Stimulated activated CD4-positive, alpha-beta T cell treated with anti-CD3 and anti-CD28 coated beads, Interleukin-15, amount 100 ng/mL, for 1 hour (primary cell): ENCODE measurements at places on chromosomes 11 and 22.

DNA sequence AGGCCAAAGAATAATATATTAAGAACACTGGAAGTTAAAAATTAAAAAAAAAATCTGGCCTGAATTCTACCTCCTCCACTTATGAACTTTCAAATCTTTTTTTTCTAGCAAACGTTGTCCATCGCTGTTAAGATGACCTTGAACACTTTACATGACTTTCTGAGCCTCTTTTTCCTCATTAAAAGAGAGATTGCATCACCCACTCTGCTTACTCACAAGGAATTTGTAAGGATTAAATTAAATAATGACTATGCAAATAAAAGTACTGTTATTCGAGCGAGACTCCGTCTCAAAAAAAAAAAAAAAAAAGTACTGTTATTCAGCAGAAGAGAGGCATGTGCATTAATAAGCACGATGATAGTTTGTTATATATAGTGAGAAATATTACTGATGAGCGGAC, 285.1 kb upstream of the CCDC90B start:
- no peak for DNase-seq

GRCh38 chr11:832529-833113, at the start of gene CD151:
CD151 (plus strand) TSS chr11:832952; CDS start chr11:836070, 3,118 bp downstream.
- DNase-seq, result no peak

DNA sequence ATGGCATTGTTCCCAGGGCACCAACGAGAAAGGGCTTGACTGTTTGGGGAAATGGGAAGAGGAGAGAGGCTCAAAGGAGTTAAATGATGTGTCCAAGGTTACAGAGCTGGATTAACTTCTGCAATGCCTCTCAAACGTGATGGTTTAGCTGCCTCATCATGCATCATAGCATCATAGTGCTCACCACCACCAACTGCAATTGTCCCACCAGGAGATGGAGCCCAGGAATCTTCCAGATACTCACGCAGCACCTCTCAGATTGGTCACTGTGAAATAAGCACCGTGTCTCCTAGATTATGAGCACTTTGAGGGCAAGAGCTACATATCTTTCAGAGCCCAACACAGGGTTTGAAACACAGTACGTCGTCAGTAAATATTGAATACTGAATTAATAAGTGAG, 69.2 kb downstream of the PRSS23 start:
- DNase-seq, result no peak

DNA sequence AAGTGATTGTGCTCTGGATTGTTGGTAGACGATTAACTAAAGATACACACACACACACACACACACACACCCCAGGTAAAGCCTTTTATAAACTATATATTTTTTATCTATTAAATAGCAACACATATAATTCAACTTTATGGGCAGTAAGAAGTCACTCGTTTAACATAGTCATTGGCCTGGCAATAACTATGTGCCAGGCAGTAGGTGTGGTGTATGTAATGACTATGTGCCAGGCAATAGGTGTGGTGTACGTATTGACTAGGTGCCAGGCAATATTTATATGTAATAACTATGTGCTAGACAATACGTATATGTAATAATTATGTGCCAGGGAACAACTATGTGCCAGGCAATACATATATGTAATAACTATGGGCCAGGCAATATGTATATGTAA, 40.0 kb upstream of the TENM4 start:
- DNase-seq, result no peak

DNA sequence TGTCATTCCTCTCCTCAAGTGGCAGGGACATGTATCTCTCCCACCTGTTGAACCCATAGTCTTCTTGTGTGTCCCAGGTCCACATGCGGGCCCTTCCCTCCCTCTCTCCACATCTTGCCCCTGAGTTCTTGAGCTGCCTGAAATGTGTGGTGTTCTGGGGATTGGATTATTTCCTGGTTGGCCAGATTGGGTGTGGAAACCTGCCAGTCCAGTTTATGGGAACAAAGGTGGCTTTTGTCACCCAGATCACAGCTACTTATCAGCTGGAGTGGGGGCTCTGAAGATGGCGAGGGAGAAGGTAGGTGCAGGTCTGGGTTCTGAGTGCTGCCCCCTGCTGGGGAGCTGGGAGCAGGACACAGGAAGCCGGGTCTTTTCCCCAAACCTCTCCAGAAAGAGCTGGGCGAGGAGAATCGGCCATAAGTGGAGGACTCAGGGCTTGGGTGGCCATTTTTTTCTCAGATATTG, 14.2 kb downstream of the DTX4 start:
- DNase-seq, result peak; percentile 42

DNA sequence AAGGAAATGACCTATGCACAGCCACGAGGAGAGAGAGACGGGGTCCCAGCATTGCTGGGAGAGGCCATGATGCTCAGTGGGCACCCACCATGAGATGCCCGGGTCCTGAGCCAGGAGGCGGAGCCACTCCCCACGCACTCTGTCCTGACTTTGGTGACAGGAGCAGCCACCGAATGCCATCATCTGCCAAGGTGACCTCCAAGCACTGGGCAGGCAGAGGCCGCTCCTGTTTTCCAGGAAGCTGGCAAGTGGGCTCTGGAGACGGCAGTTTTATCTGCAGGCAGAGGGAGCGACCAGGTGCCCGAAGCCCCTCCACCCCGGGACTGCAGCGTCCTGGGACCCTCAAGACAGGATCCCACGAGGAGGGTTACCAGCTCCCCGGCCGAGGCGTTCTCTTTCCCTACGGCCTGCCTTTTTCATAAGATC, 453.9 kb downstream of the BRD1 start:
- DNase-seq, result no peak

DNA sequence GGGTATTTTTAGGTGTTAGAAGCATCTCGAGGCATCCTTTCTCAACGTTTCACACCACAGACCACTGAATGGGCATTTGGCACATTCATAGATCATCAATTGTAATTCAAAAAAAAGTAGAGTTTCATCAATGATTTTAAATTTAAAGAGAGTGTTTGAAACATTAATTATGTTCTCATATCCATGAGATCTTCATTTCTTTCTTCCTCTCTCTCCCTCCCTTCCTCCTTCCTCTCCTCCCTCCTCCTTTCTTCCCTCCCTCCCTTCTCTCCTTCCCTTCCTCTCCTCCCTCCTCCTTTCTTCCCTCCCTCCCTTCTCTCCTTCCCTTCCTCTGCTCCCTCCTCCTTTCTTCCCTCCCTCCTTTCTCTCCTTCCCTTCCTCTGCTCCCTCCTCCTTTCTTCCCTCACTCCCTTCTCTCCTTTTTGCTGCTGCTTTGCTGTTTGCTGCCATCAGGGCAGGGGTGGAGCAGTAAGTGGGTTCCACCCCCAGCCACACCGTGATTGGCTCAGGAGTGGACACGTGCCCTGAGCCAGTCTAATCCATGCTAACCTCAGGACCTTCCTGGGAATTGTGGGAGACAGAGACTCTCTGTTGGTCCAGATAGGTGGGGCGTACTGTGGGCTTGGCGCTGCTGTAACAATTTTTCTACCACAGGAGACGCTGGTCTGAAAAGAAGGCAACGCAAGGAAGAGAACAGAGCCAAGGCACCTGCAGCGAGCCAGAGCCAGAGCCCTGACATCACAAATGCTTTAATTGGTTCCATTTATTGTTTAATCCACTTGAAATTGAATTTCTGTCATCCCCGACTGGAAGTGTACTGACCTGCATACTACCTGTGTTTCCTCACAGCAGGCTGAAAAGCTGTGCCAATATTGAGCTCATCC, 33.7 kb upstream of the APOBEC3A start:
- DNase-seq, result no peak

GRCh38 chr22:19122752-19123492, 710 bp upstream of the DGCR2 start:
- no peak for DNase-seq

- DNase-seq, result no peak
Observed at GRCh38 chr22:37338539-37339246, 56.4 kb downstream of the CYTH4 start.

DNA sequence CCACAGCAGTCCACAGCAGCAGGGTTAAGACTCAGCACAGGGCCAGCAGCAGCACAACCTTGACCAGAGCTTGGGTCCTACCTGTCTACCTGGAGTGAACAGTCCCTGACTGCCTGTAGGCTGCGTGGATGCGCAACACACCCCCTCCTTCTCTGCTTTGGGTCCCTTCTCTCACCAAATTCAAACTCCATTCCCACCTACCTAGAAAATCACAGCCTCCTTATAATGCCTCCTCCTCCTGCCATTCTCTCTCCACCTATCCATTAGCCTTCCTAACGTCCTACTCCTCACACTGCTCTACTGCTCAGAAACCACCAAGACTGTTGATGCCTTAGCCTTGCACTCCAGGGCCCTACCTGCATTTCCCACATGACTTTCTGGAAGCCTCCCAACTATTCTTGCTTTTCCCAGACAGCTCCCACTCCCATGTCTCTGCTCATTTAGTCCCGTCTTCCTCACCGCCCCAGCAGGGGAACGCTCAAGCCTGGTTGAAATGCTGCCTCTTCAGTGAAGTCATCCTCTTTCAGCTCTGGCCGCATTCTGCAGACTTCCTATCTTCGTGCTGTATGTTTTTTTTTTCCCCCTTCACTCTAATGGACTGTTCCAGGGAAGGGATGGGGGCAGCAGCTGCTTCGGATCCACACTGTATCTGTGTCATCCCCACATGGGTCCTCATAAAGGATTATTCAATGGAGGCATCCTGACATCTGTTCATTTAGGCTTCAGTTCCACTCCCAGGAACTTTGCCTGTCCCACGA, 3.3 kb downstream of the IL18BP start:
- DNase-seq, result no peak

- no peak for DNase-seq
Observed at GRCh38 chr11:12003336-12003735, 5.1 kb downstream of the DKK3 start.

DNA sequence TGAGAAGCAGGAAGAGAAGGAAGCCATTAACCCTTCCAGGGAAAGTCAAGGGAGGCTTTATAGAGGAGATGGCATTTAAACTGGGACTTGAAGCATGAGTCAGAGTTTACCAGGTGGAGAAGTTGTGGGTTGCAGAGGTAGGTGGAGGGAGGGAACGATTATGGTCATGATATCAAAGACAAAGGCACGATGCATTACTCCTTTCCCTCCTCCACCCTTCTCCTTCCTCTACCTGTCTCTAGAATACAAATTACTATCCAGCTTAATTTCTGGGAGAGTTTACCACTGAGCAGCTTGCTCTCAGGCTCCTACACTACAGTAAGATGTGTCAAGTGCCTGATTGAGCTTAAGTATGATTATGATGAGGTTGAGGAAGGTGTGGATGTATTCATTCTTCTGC, 151.7 kb downstream of the NELL1 start:
- no peak for DNase-seq

GRCh38 chr22:21044931-21045584, 688 bp upstream of the LRRC74B start:
- DNase-seq, result no peak

GRCh38 chr22:17368554-17369438, 464 bp upstream of the CECR2 start:
- DNase-seq, result no peak

DNA sequence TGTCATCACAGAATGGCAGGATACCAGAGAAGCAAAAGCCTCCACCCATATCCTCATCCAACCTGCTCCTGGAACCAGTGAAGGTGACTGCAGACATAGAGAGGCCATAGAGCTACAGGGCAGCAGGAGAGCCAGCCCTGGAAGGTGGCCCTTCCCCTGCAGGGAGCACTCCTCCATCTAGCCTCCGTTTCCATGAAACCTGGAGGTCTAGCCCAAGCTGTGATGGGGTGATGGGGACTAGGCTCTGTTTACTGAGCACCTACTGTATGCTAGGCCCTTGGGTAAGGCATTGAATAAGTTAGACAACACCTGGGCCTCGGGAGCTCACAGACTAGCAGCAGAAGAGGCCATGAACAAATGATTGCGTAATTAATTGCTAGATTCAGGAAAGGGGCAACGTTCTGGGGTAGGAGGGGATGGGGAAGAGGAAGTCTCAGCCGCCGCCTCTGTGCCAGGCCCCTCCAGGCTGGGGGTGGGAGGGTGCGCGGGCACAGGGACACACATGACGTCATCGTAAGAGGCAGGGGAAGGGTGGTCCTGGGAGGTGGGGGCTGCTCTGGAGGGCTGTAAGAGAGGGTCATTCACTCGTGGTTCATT, 784 bp upstream of the SYNGR1 start:
- no peak for DNase-seq

- no peak for DNase-seq
Observed at GRCh38 chr11:102223859-102224258, 93.4 kb upstream of the BIRC3 start.

GRCh38 chr11:44564670-44565210, 723 bp upstream of the CD82 start:
- DNase-seq, result no peak

DNA sequence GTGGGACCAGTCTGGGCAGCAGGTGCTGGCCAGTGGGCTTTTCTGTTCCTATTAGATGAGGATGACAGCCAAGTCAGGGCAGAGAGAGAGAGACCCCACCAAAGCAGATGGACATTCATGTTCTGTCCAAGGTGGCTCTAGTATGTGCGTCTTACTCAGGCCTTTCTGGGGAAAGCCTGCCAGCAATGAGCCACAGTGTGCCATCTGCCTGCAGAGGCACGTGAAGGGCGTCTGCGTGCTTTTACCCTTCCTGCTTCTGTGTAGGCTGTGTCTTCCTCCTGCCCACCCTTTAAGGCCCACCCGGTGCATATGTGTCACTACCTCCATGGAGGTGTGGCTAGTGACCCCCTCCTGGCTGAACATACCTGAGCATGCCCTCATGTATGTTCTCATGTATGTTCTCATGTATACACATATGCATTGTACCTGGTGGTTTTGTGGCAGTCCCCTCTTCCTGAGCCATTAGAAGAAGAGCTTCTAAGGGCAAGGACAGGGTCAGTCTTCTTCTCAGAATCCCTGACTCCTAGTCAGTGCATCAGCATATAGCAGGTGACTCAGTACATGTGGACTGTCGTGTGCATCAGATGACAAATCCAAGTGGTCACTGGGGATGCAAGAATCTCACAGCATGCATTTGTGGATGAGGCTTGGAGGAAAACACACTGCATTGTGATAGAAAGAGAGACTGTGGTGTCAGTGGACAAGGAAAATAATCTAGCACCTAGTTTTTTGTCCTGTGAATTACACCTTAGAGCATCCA, 90.4 kb upstream of the YWHAH start:
- no peak for DNase-seq

DNA sequence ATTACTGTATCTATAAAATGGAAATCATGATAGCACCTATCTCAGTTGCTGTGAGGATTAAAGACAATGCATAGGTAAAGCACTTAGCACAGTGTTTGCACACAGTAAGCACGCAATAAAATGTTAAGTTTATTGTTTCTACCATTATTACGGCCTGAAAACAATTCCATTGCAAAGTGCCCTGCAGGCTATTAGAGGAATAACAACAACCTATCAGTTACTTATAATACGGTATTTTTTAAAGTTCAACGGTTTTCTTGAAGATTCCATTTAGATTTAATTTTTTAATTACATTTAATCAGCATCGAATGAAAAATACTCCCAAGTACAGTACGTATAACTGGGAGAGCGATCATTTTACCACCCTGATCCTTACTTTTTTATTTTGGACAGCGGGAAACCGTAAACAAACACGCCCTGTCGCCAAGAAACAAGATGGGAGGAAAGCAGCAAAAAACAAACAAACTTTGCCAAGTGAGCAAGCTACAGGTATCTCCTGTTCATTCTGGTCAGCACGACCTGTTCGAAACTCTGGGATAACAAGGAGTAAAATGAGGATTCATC, 893 bp downstream of the SLC36A4 start:
- no peak for DNase-seq

- no peak for DNase-seq
Observed at GRCh38 chr11:6202041-6202440, 3.0 kb downstream of the OR52W1 start.
